ENCODE measurements at places on chromosomes 11 and 22. TPM values are rescaled to one million over a fixed set of nuclear protein-coding genes. Genes with fewer than 3 reads are reported as not detected.

The OR8A1 gene
- not detected for total RNA-seq

The PNPLA5 gene
- not detected for total RNA-seq

The OR52A1 gene
- not detected for total RNA-seq

The MOV10L1 gene
- not detected for total RNA-seq

The NXPE2 gene
- total RNA-seq = not detected

The PLET1 gene
- not detected for total RNA-seq

The FGF19 gene
- total RNA-seq = not detected

The SNU13 gene
- total RNA-seq = 116 TPM

The LRRC32 gene
- 161 TPM for total RNA-seq

The CCDC188 gene
- total RNA-seq = not detected
